ENCODE measurements at places on chromosomes 16 and 17.

DNA sequence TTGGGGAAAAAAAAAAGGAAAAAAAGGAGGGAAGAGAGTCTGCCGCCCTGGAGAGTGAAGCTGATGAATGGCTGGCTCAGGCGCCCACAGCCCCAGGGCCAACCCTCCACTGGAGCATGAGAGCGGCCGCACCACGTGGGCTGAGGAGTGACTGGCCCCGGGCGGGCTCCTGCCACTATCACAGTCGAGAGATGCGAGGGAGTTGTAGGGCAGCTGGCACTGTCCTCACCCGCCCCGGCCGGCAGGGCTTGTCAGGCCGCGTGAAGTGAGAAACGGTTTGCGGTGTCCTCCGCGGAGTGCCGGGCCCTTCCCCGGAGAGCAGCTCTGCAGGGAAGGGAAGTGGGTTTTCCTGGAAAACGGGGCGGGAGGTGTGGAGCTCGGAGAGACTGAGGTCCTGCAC lies 45.9 kb downstream of the JPH3 start:
- no peak for DNase-seq

- DNase-seq = no peak
Observed at GRCh38 chr17:49986396-49987289, 8.4 kb downstream of the DLX3 start.

- DNase-seq = peak; percentile 78
Observed at GRCh38 chr16:50473356-50473945, 74.7 kb upstream of the NKD1 start.

- DNase-seq = no peak
Observed at GRCh38 chr17:80960037-80960796, 31.4 kb upstream of the CHMP6 start.

DNA sequence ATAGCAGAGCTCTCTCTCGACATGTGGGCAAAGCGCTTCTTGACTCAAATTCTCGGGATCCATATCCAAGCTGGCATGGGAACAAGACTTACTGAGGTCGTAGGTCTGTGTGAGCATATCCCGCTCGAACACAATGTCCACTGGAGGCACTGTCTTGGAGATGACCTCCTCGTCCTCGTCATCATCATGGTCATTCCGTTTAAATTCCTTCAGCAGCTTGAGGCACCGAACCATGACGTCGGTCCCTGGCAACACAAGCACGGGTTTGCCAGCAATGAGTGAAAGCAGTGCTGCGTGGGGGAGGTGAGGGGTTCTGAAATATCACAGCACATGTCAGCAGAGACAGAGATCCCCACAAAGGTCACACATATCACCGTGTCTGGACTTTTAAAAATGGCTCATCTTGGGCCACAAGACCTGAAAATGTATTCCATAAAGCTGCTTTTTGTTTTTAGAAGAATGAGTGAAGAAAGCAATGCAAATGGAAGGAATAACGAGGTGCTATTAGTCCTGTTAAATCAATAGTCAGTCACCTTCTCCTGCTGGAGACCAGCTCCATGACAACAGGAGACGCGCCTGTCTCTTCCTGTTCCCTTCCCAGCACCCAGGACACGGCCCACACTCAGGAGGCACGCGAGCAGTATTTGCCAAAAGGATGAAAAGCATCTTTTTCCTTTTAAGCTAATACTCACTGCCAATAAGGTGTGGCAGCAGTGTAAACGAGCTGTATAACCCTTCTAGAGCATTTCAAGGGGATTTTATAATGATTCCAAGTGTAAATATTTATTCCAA lies 37.9 kb downstream of the GTF3C1 start:
- DNase-seq = no peak

DNA sequence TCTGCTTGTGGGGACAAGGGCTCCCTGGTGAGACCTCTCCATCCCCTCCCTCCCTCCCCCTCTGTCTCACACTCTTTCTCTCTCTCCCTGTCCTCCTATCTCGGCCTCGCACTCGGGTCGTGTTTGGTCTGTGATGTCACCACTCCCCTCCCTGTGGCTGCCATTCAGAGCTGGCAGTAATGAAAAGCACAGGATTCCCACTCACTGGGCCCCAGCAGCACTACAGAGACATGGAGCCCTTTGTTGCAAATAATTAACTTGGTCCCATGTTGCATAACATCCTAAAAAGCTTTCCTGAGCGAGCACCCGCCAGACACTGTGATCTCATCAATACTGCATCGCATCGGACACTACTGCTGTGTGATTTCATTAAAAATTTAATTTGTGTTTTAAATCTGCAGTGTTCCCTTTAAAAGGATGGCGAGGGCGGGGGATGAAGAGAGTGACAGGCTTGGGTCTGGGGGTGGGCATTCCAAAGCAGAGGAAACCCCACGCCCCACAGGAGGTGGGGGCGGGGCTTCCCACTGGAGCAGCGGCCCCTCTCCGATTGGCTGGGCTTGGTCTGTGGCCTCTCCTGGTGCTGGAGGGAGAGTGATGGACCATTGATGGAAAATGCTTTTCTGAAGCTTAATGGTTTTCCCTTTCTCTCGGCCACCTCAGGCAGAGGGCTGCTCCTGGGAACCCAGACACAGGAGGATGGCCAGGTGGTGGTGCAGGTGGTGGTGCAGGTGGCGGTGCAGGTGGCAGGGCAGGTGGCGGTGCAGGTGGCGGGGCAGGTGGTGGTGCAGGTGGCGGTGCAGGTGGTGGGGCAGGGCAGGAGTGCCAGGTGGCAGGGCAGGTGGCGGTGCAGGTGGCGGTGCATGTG lies 15.3 kb upstream of the NPTX1 start:
- no peak for DNase-seq

- DNase-seq = peak; percentile 69
Observed at GRCh38 chr17:71472809-71473789, 647.7 kb upstream of the SOX9 start.

DNA sequence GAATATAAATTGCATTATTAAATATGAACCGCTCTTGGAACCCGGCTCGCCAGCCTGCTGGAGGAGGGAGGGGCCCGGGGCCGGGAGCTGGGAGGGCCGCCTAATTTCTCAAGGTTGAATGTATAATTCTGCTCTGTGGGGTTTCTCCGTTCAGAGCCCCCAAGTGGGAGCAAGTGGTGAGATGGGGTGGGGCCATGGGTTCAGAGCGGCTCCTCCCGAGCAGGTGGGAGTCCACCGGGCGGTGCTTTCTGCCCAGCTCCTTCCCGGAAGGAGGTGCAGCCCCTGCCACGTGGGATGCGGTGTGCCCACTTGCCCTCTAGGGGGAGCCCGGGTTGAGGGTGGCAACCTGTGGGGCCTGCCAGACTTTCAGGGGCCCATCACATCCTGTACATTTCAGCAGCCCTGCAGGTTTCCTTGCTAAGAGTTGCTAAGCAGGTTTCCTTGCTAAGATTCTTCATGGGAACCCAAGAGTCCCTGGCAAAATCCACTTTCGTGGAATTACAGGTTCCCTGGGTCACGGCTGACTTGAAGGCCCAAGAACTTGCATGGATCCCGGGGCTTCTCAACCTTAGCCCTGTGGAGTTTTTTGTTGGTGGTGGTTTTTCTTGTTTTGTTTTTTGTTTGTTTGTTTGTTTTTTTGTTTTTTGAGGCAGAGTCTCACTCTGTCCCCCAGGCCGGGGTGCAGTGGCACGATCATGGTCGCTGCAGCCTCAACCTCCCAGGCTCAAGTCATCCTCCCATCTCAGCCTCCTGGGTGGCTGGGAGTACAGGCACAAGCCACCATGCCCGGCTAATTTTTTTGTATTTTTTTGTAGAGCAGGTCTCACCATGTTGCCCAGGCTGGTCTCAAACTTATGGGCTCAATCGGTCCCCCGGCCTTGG lies 196.7 kb upstream of the GSE1 start:
- DNase-seq = peak; percentile 51

Data from GM12865 (cell line).